ENCODE measurements at places on chromosomes 11 and 22.

DNA sequence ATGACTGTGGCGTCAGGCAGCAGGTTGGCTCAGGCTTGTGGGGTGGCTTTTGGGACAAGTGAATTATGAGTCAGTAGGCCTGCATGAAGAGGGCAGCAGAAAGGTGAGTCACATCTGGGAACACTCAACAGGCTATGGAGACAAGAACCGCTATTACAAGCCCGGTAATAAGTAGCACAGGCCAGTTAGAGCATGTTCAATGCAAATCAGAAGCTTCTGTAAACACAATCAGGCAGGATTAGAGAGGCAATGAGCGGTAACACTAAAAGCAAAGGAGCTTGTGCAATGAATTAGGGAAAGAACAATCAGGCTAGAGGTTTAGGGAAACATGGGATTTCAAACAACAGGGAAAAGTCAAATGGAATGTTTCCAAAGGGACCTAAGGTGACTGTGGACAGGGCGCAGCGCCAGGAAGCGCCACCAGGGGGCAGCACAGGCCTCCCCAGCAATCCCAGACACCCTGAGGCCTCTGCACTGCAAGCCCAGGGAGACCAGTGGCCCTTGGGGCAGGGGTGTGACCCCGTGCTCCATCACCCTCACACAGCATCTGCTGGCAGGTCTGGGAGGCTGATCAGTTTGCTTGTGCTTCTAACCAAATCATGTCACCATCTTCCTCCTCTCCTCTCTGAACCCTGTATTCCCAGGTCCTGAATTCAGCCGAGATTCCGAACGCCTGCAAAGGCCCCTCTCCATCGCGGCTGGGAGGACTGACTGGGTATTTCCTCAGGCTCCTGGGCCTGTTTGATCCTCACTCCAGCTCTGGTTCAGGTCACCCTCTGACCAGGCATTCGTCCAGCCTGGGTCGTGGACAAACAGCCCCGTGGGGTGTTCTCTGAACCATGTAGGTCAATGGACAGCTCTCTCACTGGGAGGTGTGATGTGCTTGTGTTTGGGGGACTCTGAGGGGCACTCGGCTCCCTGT lies 50.0 kb downstream of the C11orf58 start:
- DNase-seq = peak; percentile 85

DNA sequence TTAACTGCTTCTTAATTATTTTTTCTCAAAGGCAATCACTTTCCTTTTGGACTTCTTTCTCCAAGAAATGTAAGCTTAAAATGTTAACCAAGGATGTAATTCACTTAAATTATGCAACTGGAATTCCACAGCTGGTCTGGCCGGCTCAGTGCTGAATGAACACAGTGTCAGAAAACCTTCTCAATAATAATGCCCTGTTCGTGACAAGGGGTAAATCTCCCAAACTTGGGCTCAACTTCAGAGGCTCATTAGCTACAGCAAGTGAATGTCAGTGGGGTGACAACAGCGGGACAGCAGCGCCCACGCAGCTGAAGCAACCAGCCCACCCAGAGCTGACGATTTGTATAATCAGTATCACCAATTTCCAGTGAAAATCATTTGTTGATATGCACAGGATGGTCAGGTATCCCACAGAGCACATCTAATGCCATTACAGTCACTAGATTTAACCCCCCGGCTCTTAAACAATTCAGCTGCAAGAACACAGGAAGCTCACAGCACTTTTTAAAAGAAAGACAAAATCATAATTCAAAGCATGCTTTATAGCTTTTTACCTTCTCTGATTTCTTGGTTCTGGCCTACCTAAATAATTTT lies 704.8 kb downstream of the DLG2 start:
- no peak for DNase-seq

- no peak for DNase-seq
Measured at GRCh38 chr22:46641811-46642266, 21.7 kb downstream of the GRAMD4 start.

DNA sequence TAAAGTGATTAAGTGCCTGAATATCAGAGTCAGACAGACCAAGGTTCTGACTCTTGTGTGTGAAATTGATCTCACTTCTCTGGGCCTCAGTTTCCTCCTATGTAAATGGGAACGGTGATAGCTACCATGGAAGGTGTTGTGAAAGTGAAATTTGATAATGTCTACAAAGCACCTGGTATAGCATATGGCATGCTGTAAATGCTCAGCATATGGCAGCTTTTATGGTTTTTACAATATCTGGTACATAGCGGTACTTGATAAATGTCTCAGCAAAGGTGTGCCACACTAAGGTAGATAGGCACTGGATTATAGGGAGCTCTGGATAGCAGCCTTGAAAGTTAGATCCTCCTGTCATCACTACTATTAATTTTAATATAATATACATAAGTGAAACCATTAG lies 19.9 kb downstream of the POU2AF2 start:
- DNase-seq = no peak

- DNase-seq = no peak
Measured at GRCh38 chr22:39091126-39092081, 5.6 kb upstream of the APOBEC3H start.

- DNase-seq = peak; percentile 42
Measured at GRCh38 chr11:35274909-35275785, 136.2 kb downstream of the CD44 start.

GRCh38 chr11:134559602-134559962 lies 147.5 kb upstream of the B3GAT1 start:
- DNase-seq = no peak

DNA sequence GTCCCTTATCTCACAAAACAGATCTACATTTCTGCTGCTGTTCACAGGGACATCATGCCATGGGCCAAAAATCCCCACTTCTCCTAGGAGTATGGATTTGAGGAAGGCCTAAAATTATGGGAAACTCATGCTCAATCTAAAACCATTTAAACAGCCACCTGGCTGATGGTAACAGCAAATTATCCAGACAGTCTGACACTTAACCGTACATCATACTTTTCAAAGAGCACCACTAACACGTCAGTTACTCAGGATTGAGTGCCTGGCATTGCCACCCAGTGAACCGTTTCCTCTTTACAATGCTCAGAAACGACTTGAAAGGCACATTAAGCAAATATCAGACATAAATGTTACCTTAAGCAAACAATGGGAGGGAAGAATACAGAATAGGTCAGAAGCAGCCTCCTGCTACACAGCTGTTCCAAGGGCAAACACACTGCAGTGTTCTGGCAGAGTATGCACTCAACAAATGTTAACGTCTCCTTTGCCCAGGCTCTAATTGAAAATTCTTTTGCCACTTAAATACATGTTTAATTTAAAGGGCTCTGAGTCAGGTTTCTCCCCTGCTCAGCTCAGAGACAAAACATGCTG lies 18.8 kb upstream of the SLC36A4 start:
- DNase-seq = no peak

- no peak for DNase-seq
Measured at GRCh38 chr11:47189100-47189834, 3.0 kb upstream of the PACSIN3 start.

DNA sequence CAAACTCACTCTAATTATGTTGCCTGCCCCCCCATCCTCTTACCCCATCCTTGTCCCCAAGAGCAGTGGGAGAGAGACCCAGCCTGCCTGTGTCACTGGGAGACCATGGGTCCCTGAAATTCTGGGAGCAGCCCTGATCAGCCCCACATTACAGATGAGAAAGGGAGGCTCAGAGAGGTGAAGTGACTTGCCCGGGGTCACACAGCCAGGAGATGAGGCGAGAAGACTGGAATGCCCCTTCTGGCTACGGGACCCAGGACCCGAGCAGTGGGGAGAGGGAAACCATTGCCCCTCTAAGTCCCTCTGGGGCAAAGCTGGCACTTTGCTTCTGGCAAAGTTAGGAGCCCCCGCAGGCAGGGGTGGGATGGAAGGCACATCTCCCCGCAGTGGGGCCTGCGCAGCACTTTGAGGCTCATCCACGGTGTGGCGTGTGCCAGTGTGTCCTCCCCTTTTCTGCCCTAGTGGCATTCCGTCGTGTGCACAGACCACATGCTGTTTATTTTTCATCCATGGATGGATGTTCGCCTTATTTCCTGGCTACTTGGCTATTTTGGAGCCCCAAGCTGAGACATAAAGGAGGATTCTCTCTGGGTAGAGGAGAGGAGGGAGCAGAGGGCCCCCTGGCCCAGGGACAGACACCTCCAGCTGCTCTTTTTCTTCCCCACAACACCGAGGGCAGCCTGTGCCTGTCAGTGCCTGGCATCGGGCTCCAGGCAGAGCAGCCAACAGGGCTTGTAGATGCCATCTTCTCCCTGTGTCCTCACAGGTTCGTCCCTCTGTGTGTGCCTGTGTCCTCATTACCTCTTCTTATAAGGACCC lies 3.7 kb upstream of the FGF3 start:
- no peak for DNase-seq

DNA sequence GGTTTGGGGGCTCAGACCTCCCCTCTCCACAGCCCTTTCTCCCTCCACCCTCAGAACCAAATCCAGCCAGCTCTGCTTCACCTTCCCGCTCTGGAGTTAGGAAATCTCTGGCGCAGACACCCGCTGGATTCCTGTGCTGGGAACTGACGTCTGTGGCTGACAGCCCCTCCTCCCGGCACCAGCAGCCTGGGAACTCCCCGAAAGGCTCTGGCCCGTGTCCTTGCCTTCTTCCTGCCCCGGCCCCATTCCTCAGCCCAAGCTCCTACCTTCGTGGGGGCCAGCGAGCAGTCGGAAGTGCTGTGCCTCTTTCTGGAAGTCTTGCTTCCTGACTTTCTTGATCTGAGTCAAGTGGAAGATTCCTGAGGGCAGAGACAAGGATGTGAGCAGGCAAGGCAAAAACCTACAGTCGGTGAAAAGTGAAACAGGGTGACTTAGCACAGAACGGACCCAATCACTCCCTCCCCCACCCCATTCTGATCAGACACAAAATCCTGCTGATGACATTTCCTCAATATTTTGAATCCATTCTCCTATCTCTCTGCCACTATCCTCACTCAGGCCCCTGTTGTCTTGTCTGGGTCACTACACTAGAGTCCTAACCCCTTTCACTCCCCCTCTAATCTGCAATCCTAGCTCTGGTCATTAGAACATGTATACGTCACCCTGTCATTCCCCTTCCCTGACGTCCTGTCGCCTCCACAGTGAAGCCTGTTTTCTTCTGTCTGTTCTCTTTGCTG lies 34.1 kb downstream of the CHRDL2 start:
- DNase-seq = no peak

GRCh38 chr22:40714499-40715337 lies 35.4 kb downstream of the MCHR1 start:
- DNase-seq = peak; percentile 47

GRCh38 chr11:65574109-65574810 lies 1.6 kb upstream of the EHBP1L1 start:
- peak; percentile 78 for DNase-seq

DNA sequence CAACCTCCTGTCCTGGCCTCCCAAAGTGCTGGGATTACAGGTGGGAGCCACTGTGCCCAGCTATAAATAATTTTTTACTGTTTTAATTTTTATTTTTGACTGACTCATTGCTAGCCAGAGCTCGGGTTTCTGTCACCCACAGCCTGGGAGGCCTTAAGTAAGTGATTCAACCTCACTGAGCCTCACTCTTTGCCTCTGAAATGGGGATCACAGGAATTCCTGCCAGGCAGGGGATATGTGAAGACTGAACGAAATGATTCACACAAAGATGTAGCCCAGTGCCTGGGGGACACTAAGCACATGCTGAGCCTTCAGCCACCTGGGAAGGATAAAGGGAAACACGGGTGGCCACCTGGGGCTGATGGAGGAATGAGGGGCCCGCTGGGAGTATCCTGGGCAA lies 3.8 kb upstream of the LRRC74B start:
- no peak for DNase-seq

DNA sequence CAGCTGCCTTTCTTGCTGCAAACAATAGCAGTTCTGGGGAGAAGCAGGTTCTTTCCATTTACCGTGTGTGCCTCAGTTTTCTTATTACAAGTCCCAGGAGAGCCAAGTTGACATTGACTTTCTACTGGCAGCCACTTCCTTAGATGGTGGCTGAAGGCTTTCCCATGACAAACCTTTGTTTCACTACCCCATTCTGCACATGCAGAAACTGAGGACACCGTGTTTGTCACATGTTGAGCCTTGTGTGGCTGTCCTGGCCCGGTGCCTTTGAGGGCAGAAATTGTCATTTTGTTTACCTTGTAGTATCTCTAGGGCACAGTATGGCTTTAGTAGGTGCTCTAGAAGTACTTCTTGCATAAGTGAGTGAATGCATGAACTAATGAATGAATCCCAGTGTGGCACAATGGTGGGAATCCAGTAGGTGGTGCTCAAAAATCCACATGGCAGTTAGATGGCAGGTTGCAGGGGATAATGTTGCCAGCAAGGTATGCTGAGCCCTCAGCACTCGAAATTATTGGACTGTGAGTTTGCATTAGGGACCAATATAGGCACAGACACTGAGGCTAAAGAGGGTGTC lies 101.6 kb downstream of the CSNK2A3 start:
- no peak for DNase-seq

- DNase-seq = no peak
Measured at GRCh38 chr22:42830161-42830560, 26.9 kb downstream of the ARFGAP3 start.

DNA sequence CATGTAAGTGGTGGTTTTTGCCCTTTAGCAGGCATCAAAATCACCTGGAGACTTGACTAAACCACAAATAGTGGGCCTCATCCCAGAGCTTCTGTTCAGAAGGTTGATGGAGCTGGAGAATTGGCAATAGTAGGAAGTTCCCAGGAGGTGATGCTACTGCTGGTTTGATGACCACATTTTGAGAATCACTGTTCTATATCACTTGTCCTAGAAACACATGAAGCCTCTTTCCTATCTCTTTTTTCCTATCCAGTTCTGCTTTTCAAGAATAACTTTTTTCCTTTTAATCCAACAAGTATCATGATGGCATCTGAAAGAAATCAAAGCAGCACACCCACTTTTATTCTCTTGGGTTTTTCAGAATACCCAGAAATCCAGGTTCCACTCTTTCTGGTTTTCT lies at the start of gene OR5D13:
Gene OR5D13, plus strand, starts transcription at position 301 of the 400 bp plus-strand sequence. Its CDS starts 0 bp downstream, at position 301.
- DNase-seq = no peak

GRCh38 chr11:96043291-96043690 lies 119.4 kb upstream of the MTMR2 start:
- DNase-seq = no peak

DNA sequence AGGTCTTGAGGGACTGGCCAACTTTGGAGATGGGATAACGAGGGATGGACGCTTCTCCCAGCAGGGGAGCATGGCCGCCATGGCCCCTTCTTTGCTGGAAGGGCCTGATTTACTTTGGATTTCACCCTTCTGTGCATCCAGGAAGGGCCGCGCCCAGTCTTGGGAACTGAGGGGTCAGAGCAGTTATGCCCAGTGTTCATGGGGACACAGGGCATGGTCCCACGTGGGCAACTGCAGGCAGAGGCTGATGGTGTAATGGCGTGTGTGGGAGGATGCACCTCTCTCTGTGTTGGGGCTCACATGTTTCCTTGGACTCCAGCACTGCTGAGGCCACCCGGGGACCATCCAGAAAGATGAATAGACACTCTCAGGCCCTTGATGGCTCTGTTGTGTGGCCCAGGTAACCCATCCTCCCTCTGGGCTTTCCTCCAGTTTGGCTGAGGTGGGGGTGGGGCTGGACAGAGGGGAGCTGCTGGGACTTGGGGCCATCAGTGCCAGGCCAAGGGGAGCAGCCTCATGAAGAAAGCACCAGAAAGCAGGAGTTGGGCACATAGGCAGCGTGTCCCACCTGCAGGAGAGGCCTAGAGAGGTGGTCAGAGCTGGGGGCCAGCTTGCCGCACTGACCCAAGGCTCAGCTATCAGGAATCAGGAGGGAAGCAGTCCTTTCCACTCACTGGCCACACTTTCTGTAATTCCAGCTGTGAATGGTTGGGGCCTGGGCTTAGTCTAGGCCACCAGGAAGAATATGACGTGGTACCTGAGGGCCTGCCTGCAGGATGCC lies 1033.9 kb downstream of the TBC1D22A start:
- DNase-seq = no peak

All from head of caudate nucleus (tissue), 42 donors.